CD4-positive, CD25-positive, alpha-beta regulatory T cell (primary cell): ENCODE measurements at places on chromosomes 3 and 15. TPM values are rescaled to one million over a fixed set of nuclear protein-coding genes. Genes with fewer than 3 reads are reported as not detected.

SLC22A13 gene
- polyA plus RNA-seq = 0.22 TPM

COL7A1 gene
- polyA plus RNA-seq = not detected

PLCB2 gene
- polyA plus RNA-seq = 24.6 TPM

C3orf49 gene
- polyA plus RNA-seq = not detected

NRG4 gene
- polyA plus RNA-seq = not detected
